ENCODE measurements at places on chromosomes 7 and 10. TPM values are rescaled to one million over a fixed set of nuclear protein-coding genes. Genes with fewer than 3 reads are reported as not detected.

DNA sequence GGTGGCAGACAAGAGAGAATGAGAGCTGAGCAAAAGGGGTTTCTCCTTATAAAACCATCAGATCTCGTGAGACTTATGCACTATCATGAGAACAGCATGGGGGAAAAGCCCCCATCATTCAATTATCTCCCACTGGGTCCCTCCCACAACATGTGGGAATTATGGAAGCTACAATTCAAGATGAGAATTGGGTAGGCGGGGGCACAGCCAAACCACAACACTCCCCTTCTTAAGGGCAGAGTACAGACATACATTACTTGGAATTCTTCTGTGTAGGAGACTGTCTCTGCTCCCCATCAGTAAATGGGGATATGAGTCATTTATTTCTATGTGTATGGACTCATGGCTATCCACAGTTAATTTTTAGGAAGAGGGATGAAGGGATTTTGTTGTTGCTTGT is 31.2 kb downstream of the FAM171A1 start:
- DNase-seq: no peak

Gene NUTM2A
- 3.8 TPM for polyA plus RNA-seq

Gene AHR
- polyA plus RNA-seq: 6.0 TPM

DNA sequence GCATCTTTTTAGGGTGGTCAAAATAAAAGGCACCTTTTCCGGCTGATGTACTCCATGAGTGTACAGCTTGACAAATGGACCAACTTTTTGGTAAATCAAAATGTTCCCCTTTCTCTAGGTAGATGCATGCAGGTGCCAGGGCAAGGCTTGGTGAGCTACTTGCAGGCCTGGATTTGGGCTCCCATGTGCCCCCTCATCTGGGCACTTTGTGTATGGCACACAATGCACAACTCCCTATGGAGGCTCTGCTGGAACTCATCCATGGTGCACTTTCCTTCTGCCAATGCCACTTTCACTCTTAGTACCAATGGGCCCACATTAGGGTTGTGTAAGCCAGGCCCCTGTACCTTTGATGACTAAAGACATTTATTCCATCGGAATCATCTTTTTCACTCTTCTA is 300.8 kb downstream of the SDHAF3 start:
- DNase-seq: no peak

- DNase-seq: no peak
Observed at GRCh38 chr10:5906651-5907050, 16.6 kb downstream of the FBH1 start.

GRCh38 chr7:151252961-151253711 is 4.6 kb upstream of the SMARCD3 start:
- no peak for DNase-seq

Gene OPALIN
- polyA plus RNA-seq: not detected

GRCh38 chr10:124092250-124092859 is 1.0 kb downstream of the CHST15 start:
- peak; percentile 82 for DNase-seq

DNA sequence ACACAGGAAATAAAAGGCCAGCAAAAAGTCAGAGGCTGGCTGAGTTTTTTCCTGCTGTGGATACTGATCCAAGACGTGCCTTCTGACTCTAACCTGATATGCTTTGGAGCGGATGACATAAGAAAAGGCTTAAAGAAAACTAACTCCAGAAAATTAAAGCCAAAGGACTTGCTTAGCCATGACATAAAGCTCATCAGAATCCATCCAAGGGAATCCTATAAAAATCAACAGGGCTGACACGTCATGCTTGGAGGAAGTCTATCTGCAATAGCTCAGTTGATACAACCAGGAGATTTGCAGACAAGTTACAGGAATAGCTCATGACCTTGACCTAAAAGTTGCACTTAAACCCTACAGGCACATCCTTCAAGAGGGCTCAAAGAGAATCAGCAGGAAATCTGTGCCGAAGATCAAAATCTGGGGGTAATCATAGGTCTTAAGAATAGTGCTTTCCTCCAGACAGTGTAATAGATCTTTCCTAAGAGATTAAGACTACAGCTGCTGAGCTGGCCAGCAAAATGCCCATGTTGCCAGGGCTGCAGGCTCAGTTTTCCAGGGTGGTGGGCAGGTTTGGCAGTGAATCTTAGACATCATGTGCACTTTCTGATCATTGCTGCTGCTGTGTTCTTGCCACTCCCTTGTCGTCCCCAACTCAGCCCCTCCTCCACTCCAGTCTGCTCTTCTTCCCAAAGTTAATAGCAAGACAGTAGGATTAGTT is 111.5 kb upstream of the SVIL start:
- no peak for DNase-seq

Gene RSPH10B2
- not detected for polyA plus RNA-seq

GRCh38 chr7:157497744-157498651 is 161.2 kb downstream of the DNAJB6 start:
- DNase-seq: no peak

All from heart left ventricle (tissue), 16 donors.